ENCODE measurements at places on chromosomes 7 and 10. TPM values are rescaled to one million over a fixed set of nuclear protein-coding genes. Genes with fewer than 3 reads are reported as not detected.

Gene GDF10
- total RNA-seq, result not detected

Gene NEURL1
- total RNA-seq, result 8.5 TPM

Gene PRR15
- not detected for total RNA-seq

Gene CDCA7L
- total RNA-seq, result 5.0 TPM

Gene DUS4L
- 10.5 TPM for total RNA-seq

Gene WNT8B
- not detected for total RNA-seq

Gene PNLIPRP2
- not detected for total RNA-seq

Gene PAPOLB
- total RNA-seq, result 0.14 TPM

Gene ZNF248
- 6.3 TPM for total RNA-seq

Gene ITIH2
- total RNA-seq, result not detected

Gene SFTPA2
- total RNA-seq, result not detected

Gene PODXL
- 1.4 TPM for total RNA-seq

Gene NUTM2E
- total RNA-seq, result not detected

Gene TMEM196
- total RNA-seq, result not detected

Gene NME8
- total RNA-seq, result 27.1 TPM

Measured in natural killer cell (primary cell).